Stimulated activated naive CD8-positive, alpha-beta T cell treated with anti-CD3 and anti-CD28 coated beads, Interleukin-15, amount 100 ng/mL, for 72 hours (primary cell): ENCODE measurements at places on chromosomes 6 and 20.

DNA sequence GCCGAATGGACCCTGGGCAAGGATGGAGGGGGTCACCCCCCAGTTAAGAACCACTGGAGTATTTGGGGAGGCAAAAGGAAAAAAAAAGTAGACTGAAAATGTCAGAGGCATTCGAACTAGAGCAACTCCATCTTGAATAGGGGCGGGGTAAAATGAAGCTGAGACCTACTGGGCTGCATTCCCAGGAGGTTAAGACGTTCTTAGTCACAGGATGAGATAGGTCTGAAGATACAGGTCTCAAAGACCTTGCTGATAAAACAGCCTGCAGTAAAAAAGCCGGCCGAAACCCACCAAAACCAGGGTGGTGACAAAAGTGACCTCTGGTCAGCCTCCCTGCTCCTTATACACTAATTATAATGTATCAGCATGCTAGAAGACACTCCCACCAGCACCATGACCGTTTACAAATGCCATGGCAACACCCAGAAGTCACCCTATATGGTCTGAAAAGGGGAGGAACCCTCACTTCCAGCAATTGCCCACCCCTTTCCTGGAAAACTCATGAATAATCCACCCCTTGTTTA lies 70.4 kb upstream of the KCNG1 start:
- DNase-seq, result no peak

- DNase-seq, result peak; percentile 39
Observed at GRCh38 chr6:84764332-84765049, at the start of gene TBX18. TBX18 (minus strand) TSS chr6:84764598; CDS start chr6:84764181, 417 bp downstream.

DNA sequence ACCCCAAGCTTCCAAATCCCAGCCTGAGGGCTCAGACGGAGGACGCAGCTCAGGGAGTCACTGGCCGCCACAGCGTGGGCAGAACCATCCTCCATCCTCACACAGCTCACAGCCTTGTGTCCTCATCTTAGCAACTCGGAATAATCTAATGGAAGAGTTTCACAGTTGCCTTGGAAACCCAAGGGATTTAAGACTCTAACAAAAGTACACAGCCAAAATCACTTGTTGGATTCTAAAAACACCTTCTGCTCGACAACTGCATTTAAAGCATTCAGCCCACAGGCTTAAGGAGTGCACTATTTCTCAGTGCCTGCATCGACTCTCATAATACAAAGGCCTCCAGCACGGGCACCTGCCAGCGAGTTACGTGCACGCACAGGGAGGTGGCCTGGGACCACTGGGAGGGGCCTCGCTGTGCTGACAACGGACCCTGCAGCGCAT lies 45.4 kb downstream of the ZBTB46 start:
- no peak for DNase-seq

DNA sequence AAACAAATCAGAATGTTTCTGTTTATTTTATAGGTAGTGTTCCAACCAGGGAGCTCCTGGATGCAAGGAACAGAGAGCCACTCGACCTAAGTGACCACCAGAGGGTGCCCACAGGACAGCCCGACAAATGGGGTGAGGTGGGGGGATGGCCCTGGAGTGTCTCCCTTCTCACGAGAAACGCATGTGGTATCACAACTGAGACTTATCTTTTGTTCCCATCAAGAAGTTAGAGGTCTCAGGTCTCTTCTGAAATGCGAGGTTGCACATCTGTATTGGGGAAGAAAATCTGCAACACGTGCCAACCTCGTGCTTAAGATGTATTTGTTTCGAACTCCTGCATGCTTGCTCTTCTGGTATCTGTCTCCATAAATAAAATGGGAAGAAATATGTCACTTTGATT lies 104.0 kb downstream of the ISM1 start:
- no peak for DNase-seq

DNA sequence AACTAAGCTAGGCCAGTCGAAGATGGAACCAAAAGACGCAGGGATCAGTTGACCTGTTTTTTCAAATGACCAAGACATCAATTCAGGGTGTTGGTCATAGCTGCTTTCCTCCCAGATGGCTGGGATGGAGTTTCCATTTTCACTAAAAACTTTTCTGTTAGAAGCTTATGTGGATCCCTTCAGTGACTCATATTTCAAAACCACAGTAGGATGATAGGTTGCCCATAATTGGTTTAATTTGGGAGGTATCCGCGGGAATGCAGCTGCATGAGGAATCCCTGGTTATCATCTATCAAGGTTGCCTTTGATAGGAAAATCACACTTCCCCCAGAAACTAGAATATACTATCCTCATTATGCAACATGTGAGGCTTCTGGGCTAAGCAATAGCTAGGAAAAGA lies 150.9 kb upstream of the MLIP start:
- DNase-seq, result no peak

- DNase-seq, result no peak
Observed at GRCh38 chr6:35391240-35391968, 49.0 kb downstream of the PPARD start.

- DNase-seq, result no peak
Observed at GRCh38 chr6:100944644-100945043, 63.5 kb upstream of the ASCC3 start.

- peak; percentile 47 for DNase-seq
Observed at GRCh38 chr6:138517635-138518034, 18.3 kb upstream of the NHSL1 start.

DNA sequence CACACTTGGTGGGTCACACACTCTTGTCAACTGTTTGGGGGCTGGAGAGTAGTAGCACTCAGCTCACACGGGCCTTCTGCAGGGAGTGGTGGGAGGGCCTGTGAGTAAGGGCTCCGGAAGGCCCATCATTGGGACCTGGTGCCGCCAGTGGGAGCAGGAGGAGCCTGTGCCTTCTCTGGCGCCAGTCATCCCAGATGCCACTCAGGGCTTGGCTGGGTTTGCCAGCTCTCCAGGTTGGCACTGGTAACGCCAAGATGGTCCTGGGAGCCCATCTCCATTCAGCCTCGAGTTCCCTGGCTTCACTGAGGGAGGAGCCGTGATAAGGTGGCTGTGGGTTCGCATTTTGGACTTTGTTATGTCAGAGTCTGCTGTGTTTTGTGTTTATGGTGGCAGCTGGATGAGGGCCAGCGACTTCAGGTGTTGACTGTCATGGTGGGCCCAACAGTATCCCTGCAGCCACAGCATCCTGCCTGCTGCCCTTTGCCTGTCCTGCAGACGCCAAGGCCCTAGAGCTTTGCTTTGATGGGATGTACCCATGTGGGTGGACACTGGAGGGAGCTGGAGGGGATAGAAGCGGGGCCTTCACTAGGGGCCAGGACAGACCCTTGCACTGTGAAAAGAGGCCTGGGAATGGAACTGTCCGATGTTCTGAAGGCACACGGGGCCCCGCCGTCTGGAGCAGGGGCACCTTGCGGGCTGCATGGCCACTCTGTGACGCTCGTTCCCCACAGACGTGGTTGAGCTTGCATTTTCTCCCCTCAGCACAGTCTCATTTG lies 13.3 kb upstream of the DNAJC5 start:
- no peak for DNase-seq

GRCh38 chr6:3251462-3252314 lies 7.1 kb upstream of the PSMG4 start:
- DNase-seq, result peak; percentile 79

DNA sequence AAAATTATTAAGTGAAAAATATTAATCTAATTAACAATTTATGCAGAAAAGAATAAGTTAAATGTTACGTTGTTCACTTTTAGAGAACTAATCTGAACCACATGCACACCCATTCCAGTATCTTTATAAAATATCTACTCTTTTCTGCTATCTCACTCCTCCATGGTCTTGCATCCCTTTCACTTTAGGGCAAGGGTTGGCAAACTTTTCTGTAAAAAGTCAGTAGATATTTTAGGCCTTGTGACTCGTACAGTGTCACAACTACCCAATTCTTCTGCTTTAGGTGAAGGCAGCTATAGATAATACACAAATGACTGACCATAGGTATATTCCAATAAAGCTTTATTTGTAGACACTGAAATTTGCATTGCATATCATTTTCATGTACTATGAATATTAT lies 39.7 kb upstream of the SUPT3H start:
- DNase-seq, result no peak

GRCh38 chr20:56249244-56249955 lies 868 bp downstream of the MC3R start:
- DNase-seq, result peak; percentile 28

DNA sequence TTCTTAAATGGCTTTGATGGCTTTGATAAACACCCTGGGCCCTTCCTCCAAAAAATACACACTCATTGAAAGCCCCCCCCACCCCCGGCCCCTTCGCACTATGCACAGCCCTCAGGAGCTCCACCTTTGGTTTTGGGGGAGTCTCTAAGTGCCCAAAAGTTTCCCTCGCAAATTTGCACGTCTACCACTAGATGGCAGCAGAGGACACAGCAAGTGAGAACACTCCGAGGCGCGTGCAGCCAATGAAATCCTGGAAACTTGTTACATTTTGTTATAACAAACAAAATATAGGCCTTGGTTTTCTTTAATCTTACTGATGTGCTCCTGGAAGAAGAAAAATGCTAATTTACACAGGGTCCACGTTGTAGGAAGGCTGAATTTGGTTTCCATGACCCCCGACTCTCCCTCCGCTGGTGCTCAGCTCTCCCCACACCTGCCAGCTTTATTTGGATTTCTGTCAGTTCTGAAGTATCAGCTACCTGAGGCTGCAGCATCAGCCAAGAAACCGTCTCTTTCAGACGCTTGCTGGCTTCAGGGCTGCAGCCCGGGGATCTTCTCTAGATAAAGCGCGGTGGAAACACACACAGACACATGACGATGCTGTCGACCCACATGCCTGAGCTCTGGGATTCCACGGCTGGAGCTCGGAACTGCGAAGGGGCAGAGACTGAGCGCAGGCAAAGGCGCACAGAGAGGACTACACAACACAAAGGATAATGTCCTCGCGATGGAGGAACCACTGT lies 148.3 kb upstream of the RPS6KA2 start:
- DNase-seq, result peak; percentile 50

- DNase-seq, result no peak
Observed at GRCh38 chr20:44586289-44586911, 4.0 kb downstream of the PKIG start.

- no peak for DNase-seq
Observed at GRCh38 chr6:28589957-28590349, 64.3 kb downstream of the GPX5 start.

DNA sequence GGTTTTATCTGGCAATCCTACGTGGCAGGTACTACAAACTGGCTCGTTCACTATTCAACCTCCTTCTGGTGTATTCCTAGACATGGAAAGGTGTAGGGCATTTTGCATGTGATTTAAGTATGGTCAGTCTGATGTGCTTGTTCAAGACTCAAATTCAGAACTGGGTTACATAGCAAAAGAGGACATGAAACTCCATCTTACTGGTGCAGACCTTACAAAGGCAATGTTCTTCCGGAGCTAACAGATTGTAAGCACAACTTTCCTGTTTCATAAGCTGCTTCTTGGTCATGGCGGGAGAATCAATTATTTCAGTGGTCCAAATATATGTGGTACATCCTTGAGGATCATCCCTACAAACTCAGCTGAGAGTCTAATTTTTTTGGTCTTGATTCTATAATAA lies 703.4 kb downstream of the EPM2A start:
- DNase-seq, result no peak

GRCh38 chr20:18533978-18534644 lies 26.4 kb downstream of the SEC23B start:
- DNase-seq, result no peak

- no peak for DNase-seq
Observed at GRCh38 chr6:87908978-87909811, 138.4 kb upstream of the SPACA1 start.

DNA sequence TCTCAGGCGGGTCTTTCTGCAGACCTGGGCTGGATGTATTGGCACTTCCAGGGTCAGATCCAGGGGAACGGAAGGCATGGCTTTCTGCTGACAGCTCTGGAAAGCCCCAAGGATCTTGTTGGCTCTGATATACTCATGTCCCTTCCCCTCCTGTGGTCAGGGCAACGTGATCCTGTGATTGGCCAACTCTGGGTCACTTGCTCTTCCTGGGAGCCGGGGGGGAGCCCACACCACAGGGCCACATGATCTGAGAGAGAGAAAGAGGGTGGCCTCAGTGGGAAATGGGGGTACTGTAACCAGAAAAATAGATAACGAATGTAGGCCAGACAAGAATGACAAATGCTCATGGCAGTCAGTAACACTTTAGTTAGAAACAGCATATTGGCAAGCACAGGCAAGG lies 223.0 kb downstream of the NFATC2 start:
- no peak for DNase-seq

DNA sequence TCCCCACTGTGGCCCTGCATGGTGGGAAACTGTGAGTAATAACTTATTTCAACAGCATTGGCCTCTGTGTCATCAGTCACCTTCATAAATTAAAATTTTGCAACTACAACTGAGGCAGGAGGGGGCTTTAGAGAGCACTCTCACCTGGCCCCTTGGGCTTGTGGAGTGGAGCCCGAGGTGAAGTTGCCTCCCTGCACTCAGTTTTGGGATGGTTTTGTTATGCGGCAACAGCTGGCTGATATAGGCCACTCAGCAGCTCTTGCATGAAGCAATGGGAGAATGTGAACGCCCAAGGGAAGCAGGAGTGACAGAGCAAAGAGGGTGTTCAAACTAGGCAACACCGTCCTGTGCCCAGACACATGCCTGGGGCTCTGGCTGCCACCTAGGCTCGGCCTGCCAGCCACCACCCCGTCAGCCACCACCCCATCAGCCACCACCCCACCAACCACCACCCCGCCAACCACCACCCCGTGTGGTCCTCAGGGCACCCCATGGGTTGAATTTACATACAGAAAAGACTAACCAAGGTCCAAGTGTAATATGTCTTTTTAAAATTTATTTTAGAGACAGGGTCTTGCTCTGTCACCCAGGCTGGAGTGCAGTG lies 4.3 kb upstream of the GFRA4 start:
- no peak for DNase-seq

DNA sequence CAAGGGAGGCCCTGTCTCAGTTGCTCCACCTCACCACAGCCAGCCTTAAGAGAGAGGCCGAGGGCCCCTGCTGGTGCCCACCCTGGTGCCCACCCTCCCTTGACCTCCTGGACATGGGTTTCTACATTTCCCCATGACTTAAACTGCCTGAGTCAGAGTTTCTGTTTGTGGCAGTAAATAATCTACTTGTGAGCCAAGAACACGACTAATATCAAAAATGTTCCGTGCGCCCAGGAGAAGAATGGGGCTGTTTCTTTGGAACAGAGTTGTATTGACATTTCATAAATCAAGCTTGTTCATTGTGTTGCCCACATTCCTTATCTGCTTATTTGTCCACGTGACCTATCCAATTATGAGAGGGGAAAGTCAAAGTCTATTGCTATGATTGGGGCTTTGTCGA lies 143.5 kb downstream of the ANKRD60 start:
- no peak for DNase-seq

DNA sequence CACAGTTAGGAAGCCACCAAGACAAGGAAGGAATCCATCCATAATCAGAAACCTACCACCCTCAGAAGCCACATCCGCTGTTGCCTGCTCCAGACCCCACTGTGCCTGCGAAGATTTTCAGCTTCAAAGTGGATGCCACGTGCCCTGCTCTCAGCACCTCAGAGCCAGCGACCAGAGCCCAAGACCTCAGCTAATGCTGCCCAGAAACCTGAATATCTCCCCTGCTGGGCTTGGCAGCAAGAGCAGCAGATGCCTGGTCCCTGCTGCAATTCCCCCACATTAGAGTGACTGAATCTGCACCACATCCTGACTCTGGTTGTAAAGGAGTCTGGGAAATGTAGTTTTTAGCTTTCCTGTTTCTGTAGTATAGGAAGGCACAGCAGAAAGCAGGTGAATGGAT lies 10.7 kb upstream of the ULBP3 start:
- no peak for DNase-seq

- no peak for DNase-seq
Observed at GRCh38 chr6:93182938-93183479, 236.3 kb downstream of the EPHA7 start.
